Karpas-422 (cell line): ENCODE measurements at places on chromosomes 4 and X. TPM values are rescaled to one million over a fixed set of nuclear protein-coding genes. Genes with fewer than 3 reads are reported as not detected.

GRCh38 chrX:150464001-150464400 lies 100.9 kb downstream of the MAMLD1 start:
- DNase-seq: no peak
- no peak overlapping the region for H3K4me3 ChIP-seq
- no peak overlapping the region; the same call in 1 of the 2 replicates for H3K27ac ChIP-seq
- peaks cover 43% of the 10 kb centered on the region for H3K4me1 ChIP-seq
- no peaks in the 10 kb centered on the region for H3K27me3 ChIP-seq

The GLRA3 gene
- total RNA-seq: not detected in 2 replicates

DNA sequence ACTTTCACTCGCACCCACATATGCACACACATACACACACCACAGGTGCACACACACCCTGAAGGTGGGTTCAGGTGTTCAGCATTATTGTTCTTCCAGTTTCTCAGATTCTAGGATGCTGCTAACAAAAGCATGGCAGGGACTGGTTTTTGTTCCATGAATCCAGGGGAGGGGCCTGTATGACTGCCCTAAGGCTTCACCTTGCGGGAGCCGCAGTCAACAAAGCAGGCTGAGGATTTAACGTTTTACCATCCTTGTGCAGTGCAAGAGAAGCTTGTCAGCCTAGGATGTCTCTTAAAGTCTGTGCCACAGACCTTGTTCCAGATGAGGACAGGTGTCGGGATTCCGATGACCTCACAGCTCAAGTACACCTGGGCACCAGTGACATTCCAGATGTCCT lies 61.8 kb downstream of the POLR2B start:
- H3K36me3 ChIP-seq: no peaks in the 10 kb centered on the region
- DNase-seq: no peak
- H3K4me3 ChIP-seq: no peak overlapping the region
- H3K27me3 ChIP-seq: no peaks in the 10 kb centered on the region

The SSX1 gene
- not detected in 2 replicates for total RNA-seq
